ENCODE measurements at places on chromosomes 6 and 20.

DNA sequence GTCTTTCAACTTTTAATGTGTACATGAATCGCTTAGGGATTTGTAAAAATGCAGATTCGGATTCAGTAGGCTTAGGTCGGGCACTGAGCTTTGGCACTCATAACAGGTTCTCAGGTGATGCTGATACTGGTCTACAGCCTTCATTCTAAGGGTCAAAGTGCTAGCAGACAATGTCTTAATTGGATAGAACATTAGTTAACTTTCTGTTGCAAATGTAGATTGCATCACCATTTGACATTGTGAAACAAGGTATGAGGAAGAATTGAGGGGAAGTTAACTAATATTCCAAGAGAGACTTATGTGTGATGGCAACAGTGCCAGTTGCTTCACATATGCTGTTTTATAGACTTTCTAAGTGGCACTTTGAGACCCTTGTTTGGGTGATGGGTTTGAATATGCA is 86.9 kb downstream of the MLIP start:
- no peak for DNase-seq

GRCh38 chr6:93086351-93086750 is 333.0 kb downstream of the EPHA7 start:
- DNase-seq, result no peak

GRCh38 chr6:50936277-50936681 is 117.6 kb downstream of the TFAP2B start:
- DNase-seq, result no peak

DNA sequence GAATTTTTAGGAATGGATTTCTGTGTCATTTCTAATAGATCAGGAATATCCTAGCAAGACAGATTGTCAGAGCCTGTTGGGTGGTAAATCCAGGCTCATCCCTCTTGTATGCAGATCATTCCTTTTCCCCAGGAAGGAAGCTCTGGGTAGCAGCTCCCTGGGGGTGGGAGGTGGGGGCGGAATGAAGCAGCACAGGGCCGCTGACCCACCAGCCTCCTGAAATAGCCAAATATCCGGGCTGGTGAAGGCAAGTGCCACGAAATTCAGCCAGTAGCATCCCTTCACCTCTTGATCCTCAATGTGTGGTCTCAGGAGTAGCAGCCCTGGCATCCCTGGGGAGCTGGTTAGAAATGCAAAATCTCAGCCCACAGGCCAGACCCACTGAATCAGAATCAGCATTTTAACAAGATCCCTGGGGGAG is 256.9 kb downstream of the LRFN2 start:
- no peak for DNase-seq

DNA sequence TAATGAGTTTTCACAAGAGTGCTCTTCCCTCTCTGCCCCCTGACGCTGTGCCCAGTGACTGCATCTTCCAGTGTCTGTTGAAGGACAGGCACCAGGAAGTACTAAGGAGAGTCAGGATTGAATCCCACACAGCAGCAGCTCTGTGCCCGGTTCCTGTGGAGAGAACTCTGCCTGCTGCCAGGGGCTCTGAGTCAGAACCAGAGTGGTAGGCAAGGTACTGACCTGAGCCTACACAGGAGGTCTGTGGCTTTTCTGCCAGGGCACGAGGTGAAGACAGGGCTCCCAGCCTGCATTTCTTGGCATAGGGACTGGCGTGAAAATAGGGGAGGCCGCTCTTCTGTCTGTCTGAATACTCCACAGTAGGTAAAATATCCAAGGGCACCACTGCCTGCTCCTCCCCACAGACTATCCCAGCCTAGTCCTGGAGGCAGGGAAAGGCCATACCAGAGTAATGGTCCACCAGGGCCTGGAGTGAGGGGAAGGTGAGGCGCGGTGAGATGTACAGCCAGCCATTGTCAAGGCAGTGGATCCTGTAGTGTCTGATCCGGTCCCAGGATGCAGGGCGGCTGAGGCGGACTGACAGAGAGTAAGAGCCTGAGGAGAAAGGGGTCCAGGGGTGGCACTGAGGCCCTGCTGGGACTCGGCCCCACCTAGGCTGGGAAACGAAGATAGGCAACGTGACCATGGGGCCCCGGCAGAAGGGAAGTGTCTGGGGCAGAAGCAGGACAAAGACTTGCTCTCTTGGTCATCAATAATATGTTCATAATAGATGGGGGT is 9.4 kb downstream of the RAB5IF start:
- DNase-seq, result no peak

- no peak for DNase-seq
These were observed 20.0 kb upstream of the VNN1 start for GRCh38 chr6:132733814-132734213.

- DNase-seq, result no peak
These were observed 176.1 kb upstream of the PLN start for GRCh38 chr6:118371955-118372354.

DNA sequence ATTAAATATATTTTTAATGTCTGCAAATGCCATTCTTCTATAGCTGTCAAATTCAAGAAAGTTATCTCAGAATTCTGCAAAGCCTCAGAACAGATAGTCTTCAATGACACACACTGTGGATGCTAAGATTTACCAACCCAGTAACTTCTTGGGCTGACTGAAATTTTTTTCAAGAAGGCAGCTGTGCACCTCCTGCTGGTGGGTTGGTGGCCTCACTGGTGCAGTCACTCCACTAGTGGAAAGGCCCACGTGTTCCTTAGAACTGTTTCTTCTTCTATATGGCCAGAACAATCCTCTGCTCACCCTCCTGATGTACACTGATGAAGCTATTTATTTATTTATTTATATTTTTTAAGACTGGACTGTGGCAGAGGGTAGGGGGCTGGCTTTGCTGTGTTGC is 28.1 kb upstream of the MTCL3 start:
- peak; percentile 22 for DNase-seq

GRCh38 chr6:167683028-167683862 is 143.5 kb upstream of the AFDN start:
- DNase-seq, result no peak

GRCh38 chr20:52342913-52343312 is 151.3 kb upstream of the ZFP64 start:
- DNase-seq, result no peak

DNA sequence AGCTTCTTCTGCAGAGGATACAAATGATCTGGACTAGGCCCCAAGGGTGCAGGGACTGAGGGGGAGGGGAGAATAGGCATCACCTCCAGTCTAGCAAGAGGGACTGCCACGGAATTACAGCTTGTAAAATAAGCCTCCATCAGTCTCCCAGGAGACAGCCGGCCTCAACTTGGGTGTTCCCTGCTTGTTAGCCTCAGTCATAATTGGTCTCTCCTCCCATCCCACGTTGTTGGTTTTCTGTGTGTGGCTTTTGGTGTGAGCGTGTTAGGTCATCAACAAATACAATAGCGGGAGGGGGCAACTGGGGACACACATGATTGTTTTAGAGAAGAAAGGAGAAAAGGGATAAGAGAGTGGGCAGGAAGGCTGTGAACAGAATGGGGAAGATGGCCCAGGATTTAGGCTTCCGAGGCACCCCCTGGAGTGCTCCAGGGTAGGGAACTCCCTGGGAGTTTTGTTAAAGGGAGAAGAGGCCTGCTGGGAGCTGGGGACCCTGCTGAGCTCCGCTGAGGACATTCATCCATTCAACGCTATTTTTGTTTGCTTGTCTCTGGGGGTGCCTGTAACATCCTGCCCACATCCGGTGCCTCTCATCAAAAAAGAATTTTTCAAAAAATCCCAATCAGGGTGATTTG is 9.2 kb downstream of the FOXA2 start:
- DNase-seq, result no peak

DNA sequence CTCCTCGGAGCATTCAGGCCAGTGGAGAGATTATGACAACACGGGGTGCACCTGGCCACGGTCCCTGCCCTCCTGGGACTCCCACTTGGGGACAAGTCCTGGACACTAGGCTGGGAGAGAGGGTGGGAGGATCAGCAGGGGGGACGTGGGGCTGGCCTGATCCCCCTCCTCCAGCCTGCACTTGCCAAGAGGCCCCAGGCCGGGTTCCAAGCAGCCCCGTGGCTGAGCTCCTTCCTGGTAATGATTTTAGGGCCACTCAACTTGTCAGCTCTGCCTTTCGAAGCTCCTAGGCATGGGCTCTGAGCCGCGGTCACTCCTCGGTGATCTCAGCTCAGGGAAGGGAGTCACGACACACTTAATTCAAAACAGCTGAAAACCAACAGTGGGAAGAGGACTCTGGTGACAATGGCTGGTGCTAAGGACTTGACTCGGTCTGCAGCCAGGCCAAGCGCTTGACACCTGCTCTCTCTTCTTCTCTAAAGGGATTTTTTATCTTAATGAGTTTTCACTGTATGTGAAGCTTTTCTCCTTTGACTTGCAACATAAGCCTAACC is 161.7 kb downstream of the BMP7 start:
- DNase-seq, result no peak

DNA sequence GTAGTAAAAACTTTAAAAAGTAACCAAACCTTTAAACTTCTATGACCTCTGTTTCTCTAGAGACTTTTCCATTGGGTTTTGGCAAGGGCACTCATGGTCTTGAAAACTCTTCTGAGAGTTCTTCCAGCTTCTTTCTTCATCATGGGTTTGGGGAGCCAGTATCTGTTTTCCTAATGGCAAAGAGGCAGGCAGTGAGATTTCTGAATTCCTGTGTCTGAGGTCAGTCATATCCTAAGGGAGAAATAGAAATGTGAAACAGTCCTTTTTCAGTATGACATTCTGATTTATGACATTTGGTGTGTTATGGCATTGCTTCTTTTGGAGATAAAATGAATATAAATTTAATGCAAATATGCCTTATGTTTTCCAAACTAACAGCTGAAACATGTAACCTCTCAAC is 518.5 kb upstream of the MARCKS start:
- DNase-seq, result no peak

GRCh38 chr6:150196942-150197745 is 54.3 kb downstream of the PPP1R14C start:
- DNase-seq, result no peak

- DNase-seq, result no peak
These were observed 53.3 kb downstream of the RNASET2 start for GRCh38 chr6:166903027-166903426.

DNA sequence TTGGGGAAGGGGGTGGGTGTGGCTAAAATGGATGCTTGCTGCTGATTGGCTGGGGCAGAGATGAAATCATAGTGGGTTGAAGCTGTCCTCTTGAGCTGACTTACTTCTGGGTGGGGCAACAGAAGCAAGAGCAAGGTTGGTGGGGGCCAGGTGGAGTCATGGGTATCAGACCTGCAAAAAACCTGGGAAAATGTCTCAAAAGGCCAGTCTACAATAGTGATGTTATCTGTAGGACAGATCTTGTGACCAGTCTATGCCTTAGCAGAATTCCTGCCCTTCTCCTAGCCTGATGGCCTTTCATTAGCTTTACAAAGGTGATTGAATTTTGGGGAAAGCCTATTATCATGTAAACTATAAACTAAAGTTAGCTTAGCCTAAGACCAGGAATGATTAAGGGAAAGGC is 945.7 kb downstream of the KIF16B start:
- no peak for DNase-seq

GRCh38 chr6:150620244-150620643 is 20.6 kb downstream of the PLEKHG1 start:
- no peak for DNase-seq

GRCh38 chr20:14518648-14519047 is 181.2 kb upstream of the FLRT3 start:
- DNase-seq, result no peak

GRCh38 chr20:44941120-44941691 is 19.0 kb downstream of the TOMM34 start:
- DNase-seq, result no peak

DNA sequence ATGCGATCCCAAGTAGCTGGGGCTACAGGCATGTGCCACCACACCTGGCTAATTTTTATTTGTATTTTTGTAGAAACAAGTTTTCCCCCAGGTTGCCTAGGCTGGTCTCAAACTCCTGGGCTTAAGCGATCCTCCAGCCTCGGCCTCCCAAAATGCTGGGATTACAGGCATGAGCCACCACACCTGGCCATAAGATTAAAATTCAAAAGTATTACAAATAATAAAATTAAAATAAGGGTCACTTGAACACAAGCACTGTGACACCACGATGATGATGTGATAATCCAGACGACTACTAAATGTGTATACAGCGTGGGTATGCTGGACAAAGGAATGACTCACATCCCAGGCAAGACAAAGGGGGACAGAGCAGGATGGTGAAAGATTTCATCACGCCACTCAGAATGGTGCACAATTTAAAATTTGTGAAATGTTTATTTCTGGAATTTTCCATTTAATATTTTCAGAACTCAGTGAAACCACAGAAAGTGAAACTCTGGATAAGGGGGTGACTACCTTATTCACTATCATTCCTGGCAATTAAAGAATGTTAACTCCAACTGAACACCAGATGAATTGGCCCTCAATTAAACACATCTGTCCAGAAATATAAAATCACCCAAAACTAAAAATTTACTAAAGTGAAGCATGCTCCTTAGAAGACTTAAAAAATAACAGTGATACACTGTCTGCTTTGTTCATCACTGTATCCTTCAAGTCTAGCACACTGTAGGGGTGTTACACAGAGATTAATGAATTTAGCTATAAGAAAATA is 13.1 kb downstream of the B4GALT5 start:
- no peak for DNase-seq

DNA sequence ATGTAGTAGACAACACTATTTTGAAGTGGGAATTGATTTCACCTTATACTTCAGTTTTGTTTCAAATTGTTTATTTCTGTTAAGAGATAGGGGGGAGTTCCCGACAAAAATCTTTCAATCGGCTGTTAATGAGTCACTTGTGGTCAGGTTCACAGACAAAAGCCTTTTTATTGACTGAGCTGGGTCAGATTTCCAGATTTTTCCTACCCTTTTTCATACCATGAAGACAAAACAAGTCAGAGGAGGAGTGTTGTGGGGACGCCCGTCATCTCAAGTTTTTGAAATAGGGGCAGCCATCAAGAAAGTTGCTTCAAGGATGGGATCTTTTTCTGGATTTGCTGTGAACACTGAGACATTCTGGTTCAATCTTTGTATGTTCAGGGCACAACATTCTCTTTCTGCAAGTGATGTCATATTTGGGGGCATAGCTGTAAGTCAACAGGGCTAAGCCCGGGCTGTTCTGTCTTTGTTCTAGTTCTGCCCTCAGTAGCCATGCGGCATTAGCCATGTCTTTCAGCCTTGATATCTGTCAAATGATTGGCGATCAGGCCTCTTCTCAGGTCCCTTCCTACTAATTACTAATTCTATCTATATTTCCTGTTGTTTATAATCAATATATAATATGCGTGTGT is 496.0 kb upstream of the MARCKS start:
- DNase-seq, result no peak

DNA sequence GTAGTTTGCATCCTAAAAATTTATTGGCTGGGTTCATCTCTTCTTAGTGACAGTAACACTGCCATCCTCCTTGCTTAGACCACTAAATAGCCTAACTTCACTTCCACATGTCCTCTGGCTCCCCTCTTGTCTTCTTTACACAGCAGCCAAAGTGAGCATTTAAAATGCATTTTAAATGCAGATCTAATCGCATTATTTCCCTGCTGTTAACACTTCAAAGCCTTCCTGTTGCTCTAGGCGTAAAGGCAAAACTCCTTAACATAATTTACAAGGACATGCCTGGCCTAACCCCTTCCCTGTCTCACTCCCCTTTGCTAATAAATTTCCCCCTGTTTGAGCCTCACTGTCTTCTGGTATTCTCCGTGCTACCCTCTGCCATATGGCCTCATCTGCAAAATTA is 26.5 kb downstream of the NKAIN2 start:
- DNase-seq, result no peak

- peak; percentile 19 for DNase-seq
These were observed 27.1 kb downstream of the ULBP1 start for GRCh38 chr6:149990661-149991471.
